ENCODE measurements at places on chromosomes 6 and 20.

GRCh38 chr6:137903933-137904821 lies 37.1 kb downstream of the TNFAIP3 start:
- DNase-seq, result no peak

GRCh38 chr6:154528310-154528915 lies 17.9 kb upstream of the CNKSR3 start:
- no peak for DNase-seq

GRCh38 chr6:64411226-64411625 lies 775.6 kb downstream of the PHF3 start:
- DNase-seq, result no peak

- no peak for DNase-seq
These were observed 493.9 kb upstream of the SOX4 start for GRCh38 chr6:21099338-21100314.

- no peak for DNase-seq
These were observed 690.7 kb downstream of the KIF16B start for GRCh38 chr20:15882553-15882952.

DNA sequence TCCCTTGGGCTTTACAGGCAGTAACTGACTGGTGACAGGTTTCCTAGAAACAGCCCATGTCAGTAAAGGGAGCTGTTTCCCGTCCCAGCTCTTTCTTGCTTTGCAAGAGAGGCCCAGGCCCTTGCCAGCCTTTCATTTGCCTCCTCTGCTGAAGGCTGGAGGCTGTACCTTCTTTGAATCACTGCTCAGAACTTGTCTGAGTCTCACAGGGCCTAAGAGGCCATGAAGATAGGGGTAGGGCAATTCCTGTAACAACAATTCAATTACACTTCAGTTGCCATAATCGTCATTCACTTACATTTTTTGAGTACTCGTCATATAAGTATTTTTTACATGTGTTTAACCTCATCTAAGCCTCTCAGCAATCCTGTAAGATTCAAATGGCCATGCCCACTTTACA lies 25.9 kb upstream of the MAFB start:
- no peak for DNase-seq

GRCh38 chr6:18099511-18099910 lies 23.0 kb downstream of the NHLRC1 start:
- DNase-seq, result no peak

DNA sequence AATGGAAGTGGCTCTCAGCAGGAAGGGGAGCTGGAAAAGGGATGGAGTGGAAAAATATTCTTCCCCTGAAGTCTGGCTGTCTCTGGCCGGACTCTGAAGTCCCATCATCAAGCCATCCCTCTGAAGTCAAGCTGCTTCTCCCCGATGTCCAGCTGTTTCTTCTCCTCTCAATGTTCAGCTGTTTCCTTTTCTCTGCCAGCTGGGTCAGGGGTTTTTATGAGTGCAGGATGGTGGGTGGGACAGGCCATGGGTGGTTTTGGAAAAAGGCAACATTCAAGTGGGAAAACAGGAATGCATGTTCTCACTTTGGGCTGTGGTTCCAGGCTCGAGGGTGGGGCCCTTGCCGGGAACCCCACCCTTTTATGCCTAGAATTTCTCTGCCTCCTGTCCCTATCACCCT lies 48.4 kb upstream of the FAM184A start:
- DNase-seq, result no peak

- no peak for DNase-seq
These were observed 53.0 kb downstream of the HLA-A start for GRCh38 chr6:29995340-29995777.
